ENCODE measurements at places on chromosomes 7 and 10.

GRCh38 chr10:97852840-97853405 lies 3.3 kb downstream of the GOLGA7B start:
- no peak for DNase-seq

DNA sequence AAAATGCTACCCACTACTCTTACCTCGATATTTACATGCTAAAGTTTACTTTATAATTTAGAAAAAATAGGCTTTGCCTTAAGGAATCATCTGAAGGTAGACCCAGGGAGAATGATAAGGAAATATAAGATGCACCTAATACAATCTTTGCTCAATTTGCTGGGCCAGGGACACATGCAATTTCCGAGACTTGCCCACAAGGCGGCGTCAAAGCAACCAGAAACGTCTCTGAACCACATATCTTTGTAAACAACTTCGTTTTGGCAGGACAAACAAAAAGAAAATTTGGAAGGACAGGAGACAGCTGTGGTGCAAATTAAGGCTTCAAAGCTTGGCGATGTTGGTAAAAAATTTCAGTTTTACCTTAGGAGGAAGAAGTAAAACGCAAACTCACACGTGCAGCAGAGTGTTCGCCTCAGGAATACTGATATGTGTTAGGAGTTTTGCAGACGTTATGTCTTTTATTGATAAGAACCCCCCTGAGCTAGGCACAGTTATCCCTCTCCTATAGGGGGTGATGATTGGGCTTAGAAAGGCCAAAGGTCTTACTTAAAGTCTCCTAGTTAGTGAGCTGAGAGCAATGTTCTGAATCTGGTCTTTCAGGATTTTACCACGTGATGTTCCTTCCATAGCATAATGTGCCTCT lies 134.3 kb downstream of the PRKCQ start:
- DNase-seq = no peak

- DNase-seq = no peak
Measured at GRCh38 chr10:11252887-11253286, 235.2 kb downstream of the CELF2 start.

DNA sequence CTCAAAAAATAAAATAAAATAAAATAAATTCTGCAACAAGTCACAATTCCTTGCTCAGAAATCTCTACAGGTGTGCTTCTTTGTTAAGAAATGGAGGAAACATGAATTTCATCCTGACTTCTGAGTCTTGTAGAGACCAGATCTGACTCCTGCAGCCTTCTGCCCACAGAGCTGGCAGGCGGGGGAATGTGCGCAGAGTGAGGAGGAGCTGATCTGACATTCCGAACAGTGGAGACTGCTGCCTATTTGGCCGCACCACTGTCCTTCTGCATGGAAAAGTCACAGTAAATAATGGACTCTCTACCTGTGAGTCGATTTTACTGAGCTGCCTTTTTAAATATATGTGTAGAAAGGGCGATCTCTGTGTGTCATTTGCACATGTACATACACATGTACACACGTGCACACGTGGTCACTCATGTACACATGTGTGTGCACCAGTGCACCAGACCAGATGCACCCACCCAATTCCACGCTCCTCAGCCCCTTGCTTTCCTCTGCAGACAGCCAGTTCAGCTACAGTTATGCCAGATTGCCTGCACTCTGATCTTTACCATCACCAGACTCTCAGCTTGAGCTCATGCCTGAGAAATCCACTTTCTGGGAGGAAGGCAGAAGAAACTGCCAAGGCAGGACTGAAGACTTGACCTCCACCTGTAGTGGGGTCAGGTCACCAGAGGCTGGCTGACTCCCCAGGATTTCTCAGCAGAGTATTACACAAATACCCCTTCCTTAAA lies 54.9 kb downstream of the IKZF1 start:
- DNase-seq = no peak

DNA sequence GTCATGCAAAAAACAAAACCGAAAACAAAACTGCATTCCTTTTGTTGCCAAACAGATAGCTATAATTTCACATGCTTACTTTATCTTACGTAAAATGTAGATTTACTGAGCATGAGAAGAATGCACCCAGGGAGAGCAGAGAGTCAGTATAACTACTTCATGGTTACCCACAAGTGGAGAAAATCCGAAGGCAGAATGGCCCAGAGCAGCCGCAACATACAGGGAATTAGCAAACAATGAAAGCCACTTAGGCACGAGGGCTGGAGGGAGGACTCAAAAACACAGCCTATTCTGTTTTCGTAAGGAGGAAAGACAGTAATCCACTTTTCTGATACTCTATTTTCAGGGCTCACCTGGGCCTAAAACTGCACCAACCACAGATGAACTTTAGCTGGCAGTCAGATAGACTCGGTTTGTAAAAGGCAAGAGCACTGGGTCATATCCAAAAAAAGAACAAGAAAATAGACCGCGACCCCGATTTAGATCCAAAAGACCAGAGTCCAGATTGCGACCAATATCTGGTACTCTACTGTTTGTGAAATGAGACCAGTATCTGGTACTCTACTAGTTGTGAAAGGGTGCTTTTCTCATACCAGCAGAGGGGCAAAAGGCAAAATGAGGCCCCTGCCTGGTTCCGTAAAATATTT lies 1.3 kb downstream of the ITPRIP start:
- DNase-seq = no peak

DNA sequence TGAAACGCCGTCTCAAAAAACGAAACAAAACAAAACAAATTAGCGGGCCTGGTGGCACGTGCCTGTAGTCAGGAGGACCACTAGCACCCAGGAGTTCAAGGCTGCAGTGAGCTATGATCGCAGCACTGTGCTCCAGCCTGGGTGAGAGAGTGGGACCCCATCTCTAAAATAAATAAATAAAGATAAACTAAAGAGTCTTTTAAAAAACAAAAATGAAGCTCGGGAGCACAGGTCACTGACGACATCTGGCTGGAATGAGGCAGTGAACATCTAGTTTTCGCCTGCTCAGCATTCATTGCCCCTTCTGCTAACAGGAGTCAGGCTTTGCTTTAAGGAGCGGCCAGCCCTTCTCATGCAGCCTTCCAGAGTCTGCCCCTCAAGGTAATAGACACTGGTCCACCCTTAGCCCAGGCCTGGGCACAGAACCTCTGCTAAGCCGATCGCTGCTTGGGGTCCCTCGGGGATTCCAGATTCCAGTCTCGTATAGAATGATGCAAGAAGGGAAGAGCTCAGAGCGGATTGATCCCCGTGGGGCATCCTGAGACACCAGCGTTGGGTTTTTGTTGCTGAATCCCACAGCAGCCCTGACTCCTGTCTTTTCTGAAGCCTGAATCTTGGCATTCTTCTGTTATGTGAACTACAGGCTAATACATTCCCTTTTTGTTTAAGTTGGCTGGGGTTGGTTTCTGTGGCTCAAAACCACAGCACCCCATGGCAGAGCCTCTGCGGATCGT lies 14.2 kb upstream of the FOXK1 start:
- no peak for DNase-seq

DNA sequence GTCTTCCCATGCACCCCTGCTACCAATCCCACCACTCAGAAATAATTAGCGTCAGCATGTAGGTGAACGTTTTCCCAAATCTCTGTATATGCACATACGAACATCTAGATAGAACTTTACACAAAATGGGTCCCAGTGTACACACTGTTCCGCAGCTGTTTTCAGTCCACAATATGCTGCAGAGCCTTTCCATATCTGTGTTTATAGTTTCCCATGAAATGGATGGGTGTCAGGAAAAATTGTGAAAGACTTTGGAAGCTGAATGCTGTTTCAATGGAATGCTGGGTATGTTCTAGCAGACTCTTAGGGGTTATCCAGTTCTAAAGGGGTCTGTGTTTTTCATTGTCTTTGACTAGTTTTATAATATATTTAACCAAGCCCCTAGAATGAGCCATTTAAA lies 13.8 kb downstream of the GRK5 start:
- DNase-seq = no peak

DNA sequence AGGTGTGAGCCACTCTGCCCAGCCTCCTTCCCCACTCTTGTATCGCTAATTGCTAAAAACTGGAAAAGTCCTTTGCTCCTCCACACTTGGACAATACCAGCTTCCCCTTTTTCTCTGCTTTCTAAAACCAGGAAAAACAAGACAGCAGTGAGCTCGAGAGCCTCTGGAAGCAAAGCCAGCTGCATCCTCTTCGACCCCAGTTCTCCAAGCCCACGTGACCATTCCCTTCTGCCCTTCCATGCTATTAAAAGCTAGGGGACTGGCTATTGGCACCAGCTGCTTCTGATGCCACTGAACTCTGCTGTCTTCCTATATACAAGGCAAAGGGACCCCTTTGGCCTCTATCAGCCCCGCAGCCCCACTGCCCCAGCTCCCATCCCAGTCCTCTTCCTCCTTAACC lies 92.2 kb downstream of the SPDYE5 start:
- DNase-seq = no peak

DNA sequence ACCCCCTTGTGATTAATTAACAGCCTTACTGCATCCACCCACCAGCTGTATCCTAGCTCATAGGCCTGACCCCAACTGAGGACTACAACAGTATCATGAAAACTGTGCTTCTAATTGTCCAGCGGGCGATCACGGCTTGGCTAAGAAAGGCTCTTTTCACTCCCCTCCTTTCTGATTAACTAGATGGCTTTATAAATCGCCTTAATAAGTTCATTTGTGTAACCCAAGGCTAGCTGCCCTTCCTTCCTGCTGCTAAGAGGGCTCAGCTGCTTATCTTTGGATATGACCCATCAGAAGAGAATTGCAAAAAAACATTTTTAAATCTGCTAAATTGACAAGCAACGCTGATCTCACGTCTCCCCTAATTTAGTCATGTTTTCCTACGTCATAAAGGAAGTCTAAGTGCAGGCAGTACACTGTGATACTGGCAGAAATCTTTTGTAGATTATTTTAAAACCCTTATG lies 163.0 kb upstream of the LAMB4 start:
- no peak for DNase-seq

DNA sequence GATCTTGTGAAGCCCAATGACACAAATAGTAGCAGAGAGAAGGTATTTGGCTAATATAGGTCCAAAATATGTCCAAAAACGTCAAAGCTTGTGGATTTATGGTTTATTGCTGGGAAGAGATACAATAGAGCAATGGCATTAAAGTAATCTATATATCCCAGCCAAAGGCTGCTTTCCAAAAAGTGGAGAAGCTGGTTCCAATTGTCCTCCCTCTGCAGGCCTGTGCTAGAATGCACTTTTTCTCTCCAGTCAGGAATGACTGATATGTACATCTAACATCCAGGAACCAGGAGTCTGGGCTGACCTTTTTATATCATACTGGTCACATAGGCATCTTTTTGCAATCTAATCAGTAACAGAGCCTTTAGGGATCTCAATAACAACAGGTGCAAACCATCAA lies 167.1 kb upstream of the FAM3C start:
- no peak for DNase-seq

Data from cortex of kidney (tissue), 1 donor.